ENCODE measurements at places on chromosomes 11 and 22. TPM values are rescaled to one million over a fixed set of nuclear protein-coding genes. Genes with fewer than 3 reads are reported as not detected.

GRCh38 chr11:18347471-18348125, 25.2 kb downstream of the GTF2H1 start:
- DNase-seq: peak; percentile 13

- DNase-seq: no peak
Measured at GRCh38 chr11:15720460-15720859, 605.7 kb downstream of the INSC start.

GRCh38 chr11:554428-555226, 5.9 kb downstream of the LMNTD2 start:
- no peak for DNase-seq

GRCh38 chr11:75325713-75326438, 25.6 kb downstream of the ARRB1 start:
- peak; percentile 70 for DNase-seq

- no peak for DNase-seq
Measured at GRCh38 chr11:76686261-76687079, 15.9 kb upstream of the LRRC32 start.

GRCh38 chr11:64130618-64131017, 35.3 kb downstream of the MACROD1 start:
- no peak for DNase-seq

DNA sequence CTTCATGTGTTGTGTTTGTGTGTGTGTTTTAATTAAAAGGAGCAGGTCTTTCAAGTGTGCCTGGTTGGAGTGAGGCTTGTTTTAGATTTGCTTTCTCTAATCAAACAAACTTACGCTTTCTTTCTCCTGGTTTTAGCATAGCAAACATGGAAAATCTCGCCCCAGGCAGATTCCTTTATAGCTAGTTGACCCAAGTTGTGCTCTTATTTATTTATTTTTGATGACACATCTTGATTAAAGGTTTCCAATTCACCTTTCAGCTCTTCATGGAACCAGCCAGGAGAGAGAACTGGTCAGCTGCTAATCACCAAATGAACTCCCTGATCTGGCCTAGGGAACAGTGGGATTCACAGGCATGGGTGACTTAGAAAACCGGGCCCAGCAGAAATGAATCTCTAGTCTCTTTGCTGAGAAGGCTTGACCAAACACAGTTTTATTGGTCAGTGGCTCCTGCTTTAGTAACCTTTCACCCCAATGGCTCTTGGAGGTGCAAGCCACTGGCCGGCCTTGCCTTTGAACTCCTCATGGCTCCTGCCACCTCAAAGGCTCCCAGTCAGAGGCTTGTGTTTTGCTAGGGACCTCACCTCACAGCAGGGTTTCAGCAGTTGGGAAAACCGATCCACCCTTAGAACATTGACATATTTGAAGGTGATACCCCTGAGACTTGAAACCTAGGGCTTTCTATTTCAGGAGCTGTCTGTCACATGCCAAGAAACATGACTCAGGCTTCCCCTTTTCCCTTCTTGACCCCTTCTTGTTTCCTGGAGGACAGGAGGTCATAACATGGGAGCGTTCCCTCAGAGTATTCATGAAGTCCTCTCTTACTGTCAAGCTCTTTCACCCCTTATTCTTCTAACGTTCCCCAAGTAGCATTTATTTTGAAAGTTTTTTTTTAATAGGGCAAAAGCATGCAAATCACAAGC, 48.8 kb downstream of the EXT2 start:
- DNase-seq: no peak

GRCh38 chr11:69355346-69355940, 61.5 kb downstream of the MYEOV start:
- DNase-seq: no peak

GRCh38 chr11:9763301-9763700, 99.4 kb downstream of the SWAP70 start:
- no peak for DNase-seq

- no peak for DNase-seq
Measured at GRCh38 chr11:64870893-64871466, 7.4 kb downstream of the EHD1 start.

GRCh38 chr11:8808226-8808585, 102.8 kb upstream of the AKIP1 start:
- no peak for DNase-seq

- DNase-seq: no peak
Measured at GRCh38 chr11:95723361-95723942, 66.1 kb downstream of the FAM76B start.

GRCh38 chr11:2561696-2562581, 117.1 kb downstream of the KCNQ1 start:
- no peak for DNase-seq

DNA sequence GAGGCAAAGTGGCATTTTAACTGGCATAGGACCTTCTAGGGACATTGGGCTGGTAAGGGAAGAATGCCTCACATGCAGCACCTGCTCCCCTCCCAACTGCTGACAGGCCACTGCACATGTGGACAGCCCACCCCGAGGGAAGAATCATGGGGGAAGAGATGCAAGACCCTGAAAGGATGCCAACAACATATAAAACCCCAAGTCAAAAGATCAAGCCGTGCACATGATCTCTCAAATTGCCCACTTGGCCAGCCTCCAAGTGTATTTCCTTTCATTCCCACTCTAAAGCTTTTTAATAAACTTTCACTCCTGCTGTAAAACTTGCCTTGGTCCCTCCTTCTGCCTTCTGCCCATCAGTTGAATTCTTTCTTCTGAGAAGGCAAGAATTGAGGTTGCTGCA, 947.8 kb upstream of the CCDC90B start:
- DNase-seq: no peak

Gene POU2AF3
- not detected for total RNA-seq

Gene C11orf91
- 0.41 TPM for total RNA-seq

Gene MOGAT2
- total RNA-seq: not detected

Measured in foreskin keratinocyte (primary cell).